ENCODE measurements at places on chromosomes 2 and 18.

GRCh38 chr2:231934441-231935206 is 8.4 kb upstream of the NPPC start:
- no peak for DNase-seq

- DNase-seq: no peak
These were observed 128.7 kb upstream of the L3MBTL4 start for GRCh38 chr18:6543330-6543908.

DNA sequence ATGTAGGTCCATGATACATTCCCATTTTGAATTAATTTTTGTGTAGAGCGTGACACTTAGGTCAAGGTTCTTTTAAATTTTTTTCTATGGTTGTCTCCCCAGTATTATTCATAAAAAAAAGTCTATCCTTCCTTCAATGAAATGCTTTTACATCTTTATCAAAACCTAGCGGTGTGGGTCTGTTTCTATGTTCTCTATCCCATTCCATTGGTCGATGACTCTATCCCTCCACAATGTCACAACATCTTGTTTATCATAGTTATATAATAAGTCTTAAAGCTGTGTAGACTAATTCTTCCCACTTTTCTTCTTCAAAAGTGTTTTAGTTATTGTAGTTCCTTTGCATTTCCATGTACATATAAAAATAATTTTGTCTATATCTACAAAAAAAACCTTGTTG is 47.2 kb upstream of the GPR17 start:
- DNase-seq: no peak

DNA sequence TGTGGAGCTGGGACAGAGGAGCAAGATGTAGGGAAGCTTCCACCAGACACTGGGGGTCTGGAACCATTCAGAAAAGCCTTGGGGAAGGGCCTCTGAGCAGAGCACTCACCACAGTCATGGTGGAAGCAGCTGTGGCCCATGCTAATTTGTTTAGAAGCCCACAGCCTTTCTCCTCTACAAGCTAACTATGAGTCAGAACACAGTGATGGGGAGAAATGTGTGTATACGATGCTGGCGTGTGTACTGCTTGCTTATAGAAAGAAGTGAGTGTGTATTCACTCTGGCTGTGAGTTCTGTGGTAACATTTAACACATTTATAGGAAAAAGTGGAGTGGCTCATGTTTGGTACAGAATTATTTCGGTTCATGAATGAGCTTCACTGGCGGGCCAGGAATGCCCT is 157.0 kb upstream of the ACAA2 start:
- DNase-seq: no peak

Measured in neuronal stem cell (in vitro differentiated cells).